T-helper 2 cell (primary cell): ENCODE measurements at places on chromosomes 6 and 20.

GRCh38 chr20:1493536-1493935 is 2.3 kb upstream of the SIRPB2 start:
- DNase-seq: no peak

GRCh38 chr6:108844135-108844534 is 4.1 kb upstream of the ARMC2 start:
- no peak for DNase-seq

GRCh38 chr20:62972845-62973745 is 20.6 kb downstream of the SLC17A9 start:
- no peak for DNase-seq

GRCh38 chr6:1552296-1552761 is 57.4 kb upstream of the FOXC1 start:
- DNase-seq: peak; percentile 6

GRCh38 chr6:4948781-4949450 is 54.9 kb downstream of the RPP40 start:
- DNase-seq: no peak

DNA sequence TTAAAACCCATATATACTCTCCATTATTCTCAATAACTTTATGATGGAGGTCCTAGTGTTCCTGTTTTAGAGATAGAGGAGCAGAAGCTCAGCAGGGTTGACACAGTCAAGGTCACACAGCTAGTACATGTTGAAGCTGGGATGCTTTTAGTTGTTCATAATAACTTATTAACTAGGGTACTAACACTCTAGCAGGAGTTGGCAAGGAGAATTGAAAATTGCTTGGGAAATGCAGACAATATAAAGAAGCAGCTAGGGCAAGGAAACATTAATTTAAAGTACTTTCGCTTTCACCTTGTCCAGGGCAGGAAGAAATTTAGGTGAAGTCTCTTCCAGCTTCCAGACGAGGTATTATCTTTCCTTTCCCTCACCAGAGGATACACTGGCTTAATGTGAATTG is 133.7 kb downstream of the RCAN2 start:
- DNase-seq: no peak

DNA sequence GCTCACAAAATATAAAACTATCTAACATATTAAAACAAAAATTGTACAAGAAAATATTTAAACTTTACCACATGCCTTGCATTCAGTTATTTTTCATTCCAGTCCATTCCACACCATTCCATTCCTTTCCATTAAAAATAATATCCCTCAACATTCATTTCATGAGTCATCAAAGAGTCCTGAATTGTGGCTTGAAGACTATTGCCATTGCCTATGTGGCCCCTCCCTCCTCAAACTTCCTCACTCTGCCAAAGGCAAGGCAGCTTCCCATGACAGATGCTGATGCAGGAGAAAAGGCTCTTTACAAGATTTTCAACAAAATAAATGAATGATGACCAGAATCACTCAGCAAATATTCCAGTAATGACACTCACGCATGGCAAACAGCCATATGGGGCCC is 31.7 kb downstream of the IL20RA start:
- DNase-seq: no peak

DNA sequence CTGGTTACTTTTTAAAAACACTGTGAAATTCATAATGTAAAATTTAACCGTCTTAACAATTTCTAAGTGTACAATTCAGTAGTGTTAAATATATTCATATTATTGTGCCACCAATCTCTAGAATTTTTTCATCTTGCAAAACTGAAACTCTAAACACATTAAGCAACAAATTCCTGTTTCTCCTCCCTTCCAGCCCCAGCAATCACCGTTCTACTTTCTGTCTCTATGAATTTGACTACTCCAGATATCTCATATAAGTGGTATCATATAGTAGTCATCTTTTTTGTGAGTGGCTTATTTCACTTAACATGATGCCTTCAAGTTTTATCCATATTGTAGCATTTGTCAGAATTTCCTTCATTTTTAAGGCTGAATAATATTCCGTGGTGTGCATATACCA is 44.7 kb downstream of the RSPH3 start:
- no peak for DNase-seq

DNA sequence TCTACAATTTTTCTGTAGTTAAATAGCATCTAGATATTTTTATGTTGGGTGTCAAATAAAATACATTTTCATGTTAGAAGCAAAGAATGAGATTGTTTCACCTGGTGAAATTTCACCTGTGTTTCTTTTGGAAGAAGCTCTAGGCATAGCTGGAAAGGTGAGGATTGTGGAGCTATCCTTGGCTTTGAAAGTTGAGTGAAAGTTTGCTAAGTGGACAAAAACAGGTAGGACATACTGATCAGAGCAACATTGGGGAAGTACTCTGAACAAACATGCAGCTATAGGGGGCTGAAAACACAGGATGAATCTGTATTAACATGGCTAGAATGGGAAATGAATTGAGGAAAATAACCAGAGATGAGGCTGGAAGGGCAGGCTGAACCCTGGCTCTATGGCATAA is 18.8 kb downstream of the CLVS2 start:
- DNase-seq: no peak

GRCh38 chr6:137011406-137011805 is 33.4 kb downstream of the IL20RA start:
- no peak for DNase-seq

GRCh38 chr6:127855542-127856159 is 45.2 kb downstream of the THEMIS start:
- peak; percentile 14 for DNase-seq

GRCh38 chr6:100464903-100465700 is at the start of gene SIM1:
TSS of gene SIM1 (minus strand) at chr6:100464921. CDS start at chr6:100463468, 1,453 bp downstream.
- DNase-seq: peak; percentile 73

GRCh38 chr6:139703780-139704179 is 329.3 kb upstream of the CITED2 start:
- no peak for DNase-seq

GRCh38 chr6:165823609-165824326 is 160.7 kb upstream of the PDE10A start:
- DNase-seq: no peak

DNA sequence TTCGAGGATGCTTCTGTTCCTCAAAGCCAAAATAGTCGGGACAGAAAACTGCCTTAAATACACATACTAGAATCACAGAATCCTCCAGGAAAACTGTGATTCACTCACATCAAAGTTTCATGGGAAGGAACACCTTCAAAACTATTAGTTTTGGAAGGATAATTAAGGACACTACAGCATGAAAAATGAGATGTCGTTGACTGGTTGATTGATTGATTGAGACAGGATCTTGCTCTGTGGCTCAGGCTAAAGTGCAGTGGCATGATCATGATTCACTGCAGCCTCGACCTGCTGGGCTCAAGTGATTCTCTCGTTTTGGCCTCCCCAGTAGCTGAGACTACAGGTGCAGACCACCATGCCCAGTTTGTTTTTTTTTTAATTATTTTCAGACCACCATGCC is 25.7 kb upstream of the MAP3K4 start:
- no peak for DNase-seq
